ENCODE measurements at places on chromosomes 5 and 9. TPM values are rescaled to one million over a fixed set of nuclear protein-coding genes. Genes with fewer than 3 reads are reported as not detected.
A peak's percentile ranks its signal among the peaks of the same experiment; 100 is the strongest.

DNA sequence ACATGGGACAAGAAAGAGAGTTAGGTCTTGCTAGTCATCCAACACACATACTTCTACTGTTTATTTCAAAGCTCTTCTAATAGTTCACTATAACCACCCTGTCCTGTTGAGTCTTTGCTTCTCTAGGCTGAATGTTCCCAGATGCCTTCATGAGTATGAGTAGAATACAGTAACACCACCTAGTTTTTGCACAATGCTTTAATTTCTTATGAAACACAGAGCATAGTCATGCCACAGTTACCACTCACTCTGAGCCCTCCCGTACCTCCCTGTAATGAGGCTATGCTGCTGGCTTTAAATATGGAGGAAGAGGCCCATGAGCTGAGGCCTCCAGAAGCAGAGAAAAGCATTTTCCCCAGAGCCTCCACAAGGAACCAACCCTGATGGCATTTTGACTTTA, 75.0 kb upstream of the SLC1A3 start:
- no peak overlapping the region for H3K4me3 ChIP-seq
- DNase-seq: no peak
- H3K4me1 ChIP-seq: no peaks in the 10 kb centered on the region
- no peaks in the 10 kb centered on the region for H3K36me3 ChIP-seq

- DNase-seq: no peak
- no peak overlapping the region for H3K4me3 ChIP-seq
- peaks cover 44% of the 10 kb centered on the region for H3K4me1 ChIP-seq
- H3K27me3 ChIP-seq: no peaks in the 10 kb centered on the region
These were observed 664 bp upstream of the IL11RA start for GRCh38 chr9:34651321-34651720.

Gene CCT5
- 319 TPM for total RNA-seq

Gene SLC6A3
- total RNA-seq: not detected

DNA sequence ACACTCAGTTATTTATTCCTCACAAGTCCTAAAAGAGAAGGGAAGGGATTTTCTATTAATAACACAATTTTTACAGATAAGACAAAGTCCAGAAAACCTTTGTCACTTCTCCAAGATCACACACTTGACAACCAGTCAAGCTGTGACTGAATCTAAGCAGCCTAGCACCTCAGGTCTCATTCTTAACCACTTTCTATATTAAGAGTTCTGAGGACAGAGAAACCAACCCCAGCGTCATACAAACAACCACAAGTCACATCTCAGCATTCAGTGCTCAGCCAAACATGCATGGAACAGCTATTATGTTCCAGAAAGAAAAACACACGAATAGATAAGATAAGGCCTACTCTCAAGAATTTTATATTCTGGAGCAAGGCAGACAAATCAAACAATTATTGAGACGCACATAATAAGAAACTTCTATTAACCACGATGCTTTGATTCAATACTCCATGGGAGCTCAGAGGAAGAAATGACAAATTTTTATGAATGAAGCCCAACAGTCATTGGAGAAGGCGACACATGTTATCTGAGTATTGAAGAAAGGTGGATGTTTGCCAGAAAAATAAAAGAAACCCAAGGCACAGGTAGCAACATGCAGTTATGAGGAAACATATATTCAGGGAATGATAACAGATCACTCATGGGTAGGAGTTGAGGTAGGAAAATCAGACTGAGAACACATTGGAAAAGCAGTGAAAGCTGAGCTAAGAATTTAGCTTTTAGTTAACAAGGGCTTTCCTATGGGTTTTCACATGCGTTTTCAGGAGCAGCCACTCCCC, 113.1 kb downstream of the HTR4 start:
- no peak overlapping the region for H3K4me3 ChIP-seq
- H3K27ac ChIP-seq: no peak overlapping the region
- no peaks in the 10 kb centered on the region for H3K4me1 ChIP-seq

Gene GFI1B
- total RNA-seq: not detected

DNA sequence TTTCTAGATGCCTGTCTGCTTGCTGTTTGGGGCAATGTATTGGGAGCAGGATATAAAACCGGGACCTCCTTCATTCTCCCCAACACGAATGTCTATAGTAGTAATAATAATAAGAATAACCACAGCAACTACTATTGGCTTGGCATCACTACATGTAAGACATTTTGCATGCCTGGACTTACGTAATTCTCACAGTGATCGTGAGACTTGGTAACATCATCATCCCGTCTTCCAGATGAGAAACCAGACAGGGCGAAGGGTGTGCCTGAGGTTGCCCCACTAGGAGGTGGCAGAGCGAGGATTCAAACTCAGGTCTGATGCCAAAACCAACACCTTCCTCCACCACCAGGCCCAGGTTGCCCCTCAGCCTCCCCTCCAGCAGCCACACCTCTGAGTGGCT, 185.1 kb downstream of the RGS3 start:
- no peak for DNase-seq
- no peaks in the 10 kb centered on the region for H3K36me3 ChIP-seq
- no peak overlapping the region for H3K27ac ChIP-seq
- H3K4me3 ChIP-seq: no peak overlapping the region

Gene CARTPT
- not detected for total RNA-seq

DNA sequence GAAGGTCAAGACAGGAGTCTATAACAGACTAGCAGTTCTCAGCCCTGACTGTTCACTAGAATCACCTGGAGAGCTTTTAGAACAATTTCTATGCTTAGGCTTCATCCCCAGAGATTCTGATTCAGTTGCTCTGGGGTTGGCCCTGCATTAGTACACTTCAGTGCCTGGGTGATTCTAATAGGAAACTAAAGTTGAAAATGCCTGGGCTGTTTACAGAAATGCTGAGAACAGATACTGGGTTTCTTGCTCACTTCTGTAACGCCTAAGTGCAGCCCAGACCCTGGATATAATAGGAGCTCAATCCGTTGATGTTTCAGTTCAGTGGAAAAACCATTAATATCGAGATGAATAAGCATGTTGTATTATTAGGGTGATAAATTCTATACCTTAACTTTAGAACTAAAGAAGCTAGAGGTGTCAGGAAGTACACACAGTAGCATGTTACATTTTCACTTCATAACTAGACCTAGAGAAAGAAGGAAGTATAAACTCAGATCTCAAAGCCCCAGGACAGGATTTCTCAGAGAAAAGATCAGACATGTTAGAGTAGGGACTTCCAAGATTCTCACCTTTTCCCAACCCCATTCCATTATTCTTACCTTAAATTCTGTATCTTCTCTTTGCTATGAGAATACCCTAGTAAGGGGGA, 20.4 kb downstream of the HAVCR2 start:
- no peak for DNase-seq
- no peak overlapping the region for H3K4me3 ChIP-seq
- H3K36me3 ChIP-seq: peaks cover 82% of the 10 kb centered on the region
- H3K4me1 ChIP-seq: no peaks in the 10 kb centered on the region
- peak overlapping the region; percentile 12 for H3K27ac ChIP-seq

DNA sequence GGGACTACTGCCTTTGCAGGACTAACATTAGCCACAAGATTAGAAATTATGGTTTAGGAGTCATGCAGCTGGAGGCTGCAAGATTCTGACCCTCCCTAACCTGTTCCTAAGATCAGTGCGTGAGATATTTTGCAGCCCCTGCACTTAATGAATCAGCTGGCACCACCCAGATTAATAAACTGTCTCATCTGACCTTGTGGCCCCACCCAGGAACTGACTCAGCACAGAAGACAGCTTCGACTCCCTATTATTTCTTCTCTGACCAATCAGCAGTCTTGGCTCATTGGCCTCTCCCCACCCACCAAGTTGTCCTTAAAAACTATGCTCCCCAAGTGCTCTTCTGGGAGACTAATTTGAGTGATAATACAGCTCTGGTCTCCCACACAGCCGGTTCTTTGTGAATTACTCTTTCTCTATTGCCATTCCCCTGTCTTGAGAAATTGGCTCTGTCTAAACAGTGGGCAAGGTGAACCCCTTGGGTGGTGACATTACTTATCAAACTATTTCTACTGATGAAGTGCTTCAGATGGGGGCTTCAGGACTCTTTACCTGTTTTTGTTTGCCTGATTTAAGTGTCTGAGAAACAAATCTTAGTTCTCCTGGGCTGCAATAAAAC, 17.0 kb downstream of the CTSL start:
- peaks cover 2% of the 10 kb centered on the region for H3K27me3 ChIP-seq
- H3K27ac ChIP-seq: no peak overlapping the region
- DNase-seq: no peak
- H3K36me3 ChIP-seq: no peaks in the 10 kb centered on the region

GRCh38 chr9:37417857-37418618, 4.5 kb upstream of the GRHPR start:
- H3K27me3 ChIP-seq: peaks cover 3% of the 10 kb centered on the region
- H3K4me1 ChIP-seq: peaks cover 17% of the 10 kb centered on the region
- H3K27ac ChIP-seq: no peak overlapping the region
- no peaks in the 10 kb centered on the region for H3K36me3 ChIP-seq

GRCh38 chr5:95817430-95817829, 5.1 kb downstream of the GLRX start:
- H3K27me3 ChIP-seq: no peaks in the 10 kb centered on the region
- H3K4me1 ChIP-seq: peaks cover 76% of the 10 kb centered on the region
- peak overlapping the region; percentile 69 for H3K27ac ChIP-seq
- H3K36me3 ChIP-seq: peaks cover 59% of the 10 kb centered on the region
- DNase-seq: no peak

Gene SPACA9
- total RNA-seq: 7.7 TPM

DNA sequence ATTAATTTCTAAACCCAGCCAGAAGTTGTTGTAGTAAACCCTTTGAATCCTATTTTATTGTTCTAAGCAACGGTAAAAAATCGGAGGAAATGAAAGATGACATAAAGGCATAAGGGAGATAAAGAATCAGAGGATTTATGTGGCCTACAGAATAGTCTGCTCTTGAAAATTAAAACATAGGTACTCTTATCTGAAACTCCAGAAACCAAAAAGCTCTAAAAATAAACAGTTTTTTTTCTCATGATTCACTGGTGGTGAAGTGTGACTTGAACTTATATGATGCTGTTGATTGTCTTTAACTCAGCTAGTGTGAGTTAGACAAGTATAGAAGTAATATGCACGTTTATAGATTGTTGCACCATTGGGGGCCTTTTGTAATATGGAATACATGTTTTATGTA, 80.3 kb downstream of the HSD17B4 start:
- no peaks in the 10 kb centered on the region for H3K27me3 ChIP-seq
- H3K4me1 ChIP-seq: no peaks in the 10 kb centered on the region
- H3K36me3 ChIP-seq: peaks cover 14% of the 10 kb centered on the region
- DNase-seq: no peak
- no peak overlapping the region for H3K4me3 ChIP-seq
- no peak overlapping the region for H3K27ac ChIP-seq

Data from activated CD8-positive, alpha-beta T cell treated with anti-CD3 and anti-CD28 coated beads, Interleukin-2, amount 10 ng/mL, durations not matched to agents 7 days and 5 days (primary cell).